ENCODE measurements at places on chromosomes 13 and 19.

DNA sequence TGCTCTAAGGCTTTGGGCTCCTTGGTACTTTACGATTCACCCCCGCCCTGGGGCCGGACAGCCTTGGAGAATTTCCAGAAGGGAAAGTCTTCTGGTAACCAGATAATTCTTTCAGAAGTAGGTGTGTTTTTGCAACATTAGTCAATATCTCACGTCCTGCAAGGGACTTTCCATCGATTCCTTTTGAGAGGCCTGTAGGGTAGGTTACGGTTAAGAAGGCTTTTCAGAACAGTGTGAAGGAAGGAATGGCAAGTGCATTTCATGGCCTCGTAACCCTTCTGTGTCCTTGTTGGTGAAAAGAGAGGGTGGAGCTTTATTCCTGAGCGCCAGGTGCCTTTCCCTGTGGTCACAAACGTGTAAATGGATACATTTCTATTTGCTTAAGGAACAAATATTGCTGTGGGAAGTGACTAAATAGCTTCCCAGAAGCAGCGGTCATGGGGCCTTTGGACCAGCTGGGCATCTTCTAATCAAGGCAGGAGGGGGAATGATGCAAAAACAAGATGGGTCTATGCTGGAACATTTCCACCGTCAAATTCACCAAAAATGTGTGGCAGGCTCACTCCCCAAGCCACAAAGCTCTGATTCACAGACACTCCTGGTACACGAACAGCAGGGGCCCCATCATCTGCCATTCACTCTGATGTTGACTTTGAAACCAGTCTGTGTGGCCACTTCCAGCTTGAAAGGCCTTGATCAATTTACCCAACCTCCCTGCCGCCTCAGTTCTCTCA, 99.2 kb downstream of the ANKRD10 start:
- DNase-seq: no peak

DNA sequence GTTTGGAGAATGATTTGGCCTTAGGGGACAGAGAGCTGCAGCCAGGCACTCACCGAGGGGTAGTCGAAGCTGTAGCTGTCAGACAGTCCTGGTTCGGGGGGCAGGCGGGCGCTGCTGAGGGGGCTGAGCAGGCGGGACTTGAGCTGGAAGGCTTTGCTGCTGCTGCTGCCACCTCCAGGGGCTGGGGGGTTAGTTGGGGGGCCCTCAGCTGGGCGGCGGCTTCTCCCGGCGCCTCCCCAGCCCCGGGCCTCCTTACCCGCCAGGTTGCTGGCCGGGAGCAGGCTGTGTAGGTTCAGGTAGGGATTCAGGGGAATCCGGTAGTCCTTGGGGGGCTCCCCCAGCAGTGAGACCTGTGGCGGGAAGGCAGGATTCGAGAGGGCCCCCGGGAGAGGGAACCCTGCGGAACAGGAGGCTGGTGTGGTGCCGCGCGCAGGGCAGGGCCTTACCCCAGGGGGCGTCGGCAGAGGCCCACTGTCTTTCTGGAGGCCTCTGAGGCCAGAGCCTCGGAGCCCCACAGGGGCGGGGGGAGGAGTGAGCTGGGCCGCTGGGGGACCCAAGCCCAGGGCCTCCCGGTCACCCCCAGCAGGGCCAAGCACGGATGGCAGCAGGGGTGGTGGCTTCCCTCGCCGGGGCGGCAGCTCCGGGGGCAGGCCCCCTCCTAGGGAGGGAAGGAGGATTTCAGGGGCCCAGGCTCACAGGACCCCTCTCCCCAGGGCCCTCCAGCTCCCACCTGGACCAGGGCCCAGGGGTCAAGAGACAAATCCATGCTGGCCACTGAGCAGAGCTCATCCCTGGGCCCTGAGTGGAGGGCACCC, 5.0 kb upstream of the FDX2 start:
- DNase-seq: no peak

DNA sequence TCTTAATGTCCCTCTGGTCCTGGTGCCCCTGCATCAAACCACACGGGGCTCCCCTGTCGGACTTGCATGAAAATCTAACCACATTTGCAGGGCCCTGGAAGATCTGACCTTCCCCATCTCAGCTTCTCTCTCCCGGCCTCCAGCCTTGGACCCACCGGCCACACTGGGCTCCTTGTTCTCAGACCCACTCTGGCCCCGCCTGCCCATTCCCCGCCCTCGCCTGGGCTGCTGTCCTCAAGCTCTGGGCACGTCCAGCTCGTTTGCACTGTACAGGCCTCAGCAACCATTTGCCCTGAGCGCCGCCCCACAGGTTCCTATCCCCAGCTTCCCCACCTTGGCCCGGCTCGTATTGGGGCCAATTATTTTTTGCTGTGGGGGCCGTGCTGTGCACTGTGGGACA, 10.5 kb downstream of the MYO9B start:
- DNase-seq: no peak

DNA sequence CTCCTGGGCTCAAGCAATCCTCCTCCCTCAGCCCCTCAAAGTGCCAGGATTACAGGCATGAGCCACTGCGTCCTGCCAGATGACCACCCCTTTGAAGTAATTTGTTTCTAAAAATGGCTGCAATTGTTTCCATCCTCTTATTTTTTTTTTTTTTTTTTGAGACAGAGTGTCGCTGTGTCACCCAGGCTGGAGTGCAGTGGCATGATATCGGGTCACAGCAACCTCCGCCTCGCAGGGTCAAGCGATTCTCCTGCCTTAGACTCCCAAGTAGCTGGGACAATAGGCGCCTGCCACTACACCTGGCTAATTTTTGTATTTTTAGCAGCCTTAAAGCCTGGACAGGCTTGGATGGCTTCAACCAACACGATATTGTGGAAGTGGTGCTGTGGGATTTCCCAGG, 22.3 kb upstream of the DPP9 start:
- no peak for DNase-seq

- no peak for DNase-seq
Measured at GRCh38 chr13:61874970-61875579, 459.4 kb upstream of the PCDH20 start.

DNA sequence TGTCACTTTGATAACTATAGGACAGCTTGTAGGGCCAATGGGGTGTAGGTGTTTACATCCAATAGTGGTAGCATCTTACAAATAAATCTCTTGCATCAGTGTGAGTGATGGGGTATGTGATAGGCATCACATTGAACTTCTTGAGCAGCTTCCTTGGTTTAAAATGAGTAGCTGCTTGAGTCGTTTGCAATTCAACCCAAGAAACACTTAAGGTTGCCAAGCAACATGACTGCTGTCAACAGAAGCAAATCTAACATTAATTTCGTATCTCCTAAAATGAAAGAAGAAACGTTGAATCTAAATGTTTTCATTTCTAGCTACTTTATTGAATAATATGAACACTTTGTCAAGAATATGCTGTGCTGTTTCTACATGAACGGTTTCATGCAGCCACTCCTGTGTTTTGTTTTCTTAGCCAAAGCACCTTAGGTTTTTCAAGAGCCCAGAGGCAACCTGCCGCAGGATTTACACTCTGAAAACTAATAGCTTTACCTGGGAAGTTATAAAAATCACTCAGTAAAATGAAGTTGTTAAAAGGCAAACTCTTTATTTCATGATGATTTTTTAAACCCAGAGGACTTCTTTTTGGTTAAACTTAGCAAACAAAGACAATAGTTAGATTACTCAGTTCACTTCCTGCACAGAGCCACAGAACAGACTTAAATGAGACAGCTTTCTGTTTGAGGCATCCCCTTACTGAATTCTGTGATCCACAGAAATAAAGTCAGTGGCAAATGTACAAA, 305.2 kb downstream of the MTUS2 start:
- no peak for DNase-seq

GRCh38 chr13:21101865-21102576, 40.6 kb upstream of the LATS2 start:
- DNase-seq: no peak

GRCh38 chr13:30735025-30735871, at the start of gene ALOX5AP:
Gene ALOX5AP (plus strand): TSS chr13:30735543. CDS start chr13:30735606, 63 bp downstream.
- no peak for DNase-seq

GRCh38 chr19:15564534-15565168, 50.4 kb upstream of the CYP4F8 start:
- no peak for DNase-seq
